NCI-H1436 (cell line): ENCODE measurements at places on chromosomes 6 and 20.

- no peak for DNase-seq
Observed at GRCh38 chr20:51379601-51380341, 162.7 kb downstream of the NFATC2 start.

GRCh38 chr6:232982-233640 is 59.2 kb upstream of the DUSP22 start:
- DNase-seq, result no peak

DNA sequence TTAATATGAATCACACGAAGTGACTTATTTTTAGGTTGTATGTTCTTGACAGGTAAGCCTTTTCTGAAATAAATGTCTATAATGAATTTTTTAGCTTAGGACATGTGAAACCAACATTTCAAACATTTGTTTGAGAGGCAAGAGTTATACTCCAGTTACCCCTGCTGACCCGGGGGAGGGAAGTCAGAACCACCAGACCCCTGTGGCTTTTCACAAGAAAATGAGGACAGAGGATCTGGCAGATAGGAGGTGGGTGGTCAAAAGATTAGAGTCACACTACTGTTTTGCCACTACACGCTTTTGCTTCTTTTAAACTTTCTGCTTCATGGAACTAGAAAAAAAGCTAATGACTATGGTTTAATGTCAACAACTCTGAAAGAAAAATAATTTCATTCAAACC is 27.5 kb upstream of the ADGRF4 start:
- no peak for DNase-seq

DNA sequence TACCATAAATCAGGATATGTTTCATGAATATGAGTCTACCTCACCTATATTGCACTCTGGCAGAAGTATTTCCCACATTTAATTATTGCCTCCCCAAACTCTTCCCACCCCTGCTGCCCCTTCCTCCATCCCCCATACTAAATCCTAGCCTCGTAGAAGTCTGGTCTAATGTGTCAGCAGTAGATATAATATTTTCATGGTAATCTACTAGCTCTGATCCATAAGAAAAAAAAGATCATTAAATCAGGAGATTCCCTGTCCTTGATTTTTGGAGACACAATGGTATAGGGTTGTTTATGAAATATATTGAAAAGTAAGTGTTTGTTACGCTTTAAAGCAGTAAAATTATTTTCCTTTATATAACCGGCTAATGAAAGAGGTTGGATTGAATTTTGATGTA is 6.4 kb downstream of the EDN1 start:
- DNase-seq, result no peak

DNA sequence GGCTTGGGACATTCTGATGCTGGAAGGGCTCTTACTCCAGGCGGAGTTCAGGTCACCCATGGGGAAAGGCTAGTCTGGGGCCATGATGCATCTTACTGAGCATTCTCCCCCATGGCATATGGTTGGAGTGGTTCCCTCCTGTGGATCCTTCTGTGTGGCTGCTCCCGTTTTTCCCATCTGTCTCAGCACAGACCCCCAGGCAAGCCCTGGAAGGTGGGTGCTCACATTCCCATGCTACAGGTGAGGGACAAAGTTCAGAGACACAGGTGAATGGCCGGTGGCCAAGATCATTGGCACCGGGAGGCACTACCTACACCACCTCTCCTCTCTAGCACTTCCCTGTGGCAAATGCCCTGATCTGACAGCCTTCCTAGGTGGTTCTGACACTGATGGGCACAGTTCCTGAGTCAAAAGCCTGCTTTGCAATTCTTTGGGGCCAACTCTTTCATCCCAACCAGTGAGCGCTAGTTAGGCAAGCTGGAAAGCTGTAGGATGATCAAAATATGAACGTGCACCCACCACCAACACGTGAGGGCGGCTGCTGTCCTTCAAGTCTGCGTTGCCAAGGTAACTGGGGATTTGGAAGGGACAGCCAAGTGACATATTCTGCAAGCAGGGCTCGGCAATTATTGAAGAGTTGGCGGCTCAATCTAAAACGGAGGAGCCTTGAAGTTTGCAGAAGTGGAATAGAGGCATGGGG is 124.6 kb downstream of the CDH4 start:
- DNase-seq, result no peak

GRCh38 chr6:148593813-148594170 is 153.0 kb upstream of the UST start:
- no peak for DNase-seq

- no peak for DNase-seq
Observed at GRCh38 chr20:20286061-20286460, 81.8 kb upstream of the INSM1 start.

DNA sequence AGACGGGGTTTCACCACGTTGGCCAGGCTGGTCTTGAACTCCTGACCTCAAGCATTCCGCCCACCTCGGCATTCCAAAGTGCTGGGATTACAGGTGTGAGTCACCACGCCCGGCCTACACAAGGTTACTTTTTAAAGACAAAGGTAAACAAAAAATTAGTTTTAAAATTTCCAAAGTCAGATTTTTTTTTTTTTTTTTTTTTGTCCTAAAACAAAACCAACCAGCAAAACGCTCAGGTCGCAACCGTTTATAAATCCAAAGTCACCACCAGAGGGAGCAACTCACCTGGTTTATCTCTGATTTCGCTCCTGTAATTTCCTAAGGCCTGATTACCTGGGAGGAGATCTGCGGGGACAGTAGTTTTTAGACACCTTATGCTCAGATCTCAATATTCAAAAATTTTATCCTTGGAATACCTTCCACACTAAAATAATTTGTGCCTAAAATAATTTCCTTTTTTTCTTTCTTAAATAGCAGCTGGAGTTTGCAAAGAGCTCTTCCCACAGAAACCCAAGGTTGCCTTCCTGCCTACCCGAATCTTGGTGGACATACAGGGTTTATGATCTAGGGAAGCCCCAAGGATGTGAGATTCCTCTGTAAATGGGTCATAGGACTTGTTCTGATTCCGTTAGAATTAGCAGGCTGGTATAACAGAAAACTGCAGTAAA is 19.8 kb upstream of the TREM1 start:
- DNase-seq, result peak; percentile 69

DNA sequence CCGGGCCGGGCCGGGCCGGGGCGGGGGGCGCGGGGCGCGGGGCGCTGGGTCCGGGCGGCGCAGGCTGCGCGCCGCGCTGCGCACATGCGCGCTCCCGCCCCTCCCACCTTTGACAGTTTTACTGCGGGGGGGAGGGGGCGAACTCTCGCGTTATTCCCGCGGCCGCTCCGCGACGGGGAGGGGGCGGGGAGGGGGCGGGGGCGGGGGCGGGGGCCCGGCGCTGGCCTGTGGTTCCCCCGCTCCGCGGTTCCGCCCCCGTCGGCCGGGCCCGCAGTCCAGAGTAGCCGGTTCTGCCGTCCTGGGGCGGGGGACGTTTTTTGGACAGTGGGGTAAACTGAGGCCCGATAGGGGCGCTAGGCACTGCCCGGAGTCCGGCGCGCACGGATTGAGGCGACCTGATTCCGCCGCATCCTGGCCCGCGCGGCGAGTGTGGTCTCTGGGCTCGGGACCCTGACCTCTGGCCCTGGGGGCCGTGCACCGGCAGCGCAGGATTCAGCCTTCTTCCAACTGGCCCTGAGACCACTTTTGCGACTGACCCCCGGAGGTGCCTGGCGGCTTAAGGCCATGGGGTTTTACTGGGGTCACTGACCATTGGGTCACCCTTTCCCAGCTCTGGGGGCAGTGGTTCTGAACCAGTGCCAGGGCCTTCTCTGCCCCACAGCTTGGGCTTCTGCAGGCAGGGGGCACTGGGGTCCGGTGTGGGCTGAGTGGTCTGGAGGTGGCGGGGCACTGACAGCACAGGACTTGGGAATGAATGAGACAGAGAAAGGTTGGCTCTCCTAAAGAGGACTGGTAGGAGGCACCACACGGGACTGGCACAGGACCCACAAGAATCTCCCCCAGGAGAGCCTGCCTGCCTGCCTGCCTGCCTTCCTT is at the start of gene ZNF512B:
Gene ZNF512B, minus strand, starts transcription at position 93 of the 876 bp plus-strand sequence. CDS start 1,980 bp downstream, outside the sequence.
- DNase-seq, result peak; percentile 48

DNA sequence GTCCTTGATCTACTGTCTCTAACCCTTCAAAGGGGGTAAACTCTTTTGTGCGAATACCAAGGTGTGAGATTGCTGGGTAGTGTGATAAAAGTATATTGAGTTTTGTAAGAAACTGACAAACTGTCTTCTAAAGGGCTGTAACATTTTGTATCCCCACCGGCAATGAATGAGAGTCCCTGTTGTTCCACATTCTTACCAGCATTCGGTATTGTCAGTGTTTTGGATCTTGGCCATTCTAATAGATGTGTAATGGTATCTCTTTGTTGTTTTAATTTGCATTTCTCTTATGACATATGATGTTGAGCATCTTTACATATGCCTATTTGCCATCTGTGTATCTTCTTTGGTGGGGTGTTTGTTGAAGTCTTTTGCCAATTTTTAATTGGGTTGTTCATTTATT is 1090.7 kb downstream of the KIF16B start:
- no peak for DNase-seq

DNA sequence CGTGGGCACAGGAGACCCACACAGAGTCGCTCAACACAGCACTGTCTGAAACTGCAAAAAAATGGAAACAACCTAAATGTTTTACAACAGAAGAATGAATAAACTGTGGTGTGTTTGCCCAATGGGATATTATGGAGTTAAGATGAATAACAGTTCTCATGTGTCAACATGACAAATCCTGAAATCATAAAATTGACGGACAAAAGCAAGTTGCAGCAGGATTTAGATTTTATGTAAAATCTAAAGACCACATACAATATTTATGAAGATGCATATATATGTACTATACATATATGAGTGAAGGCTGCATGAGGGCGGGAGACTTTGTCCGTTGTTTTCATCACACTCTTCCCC is 79.7 kb downstream of the GRM4 start:
- no peak for DNase-seq

DNA sequence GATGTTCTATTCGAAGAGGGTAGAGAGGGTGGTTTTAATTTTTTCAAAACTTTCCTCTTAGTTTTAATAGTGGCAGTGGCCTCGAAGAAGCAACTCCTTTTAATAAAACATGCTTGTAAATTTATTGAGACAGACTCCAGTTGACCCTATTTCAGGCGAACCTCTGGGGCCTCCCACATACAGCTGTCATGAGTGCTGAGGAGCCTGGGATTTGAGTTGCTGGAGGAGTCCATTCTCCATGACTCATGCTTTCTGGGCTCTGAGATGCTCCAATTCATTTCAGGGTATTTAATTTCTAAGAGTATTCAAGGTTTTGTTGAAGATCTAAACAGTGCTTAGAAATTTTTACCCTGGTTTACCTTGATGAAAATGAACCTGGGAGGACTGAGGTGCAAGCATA is 580.4 kb downstream of the CBLN4 start:
- no peak for DNase-seq

DNA sequence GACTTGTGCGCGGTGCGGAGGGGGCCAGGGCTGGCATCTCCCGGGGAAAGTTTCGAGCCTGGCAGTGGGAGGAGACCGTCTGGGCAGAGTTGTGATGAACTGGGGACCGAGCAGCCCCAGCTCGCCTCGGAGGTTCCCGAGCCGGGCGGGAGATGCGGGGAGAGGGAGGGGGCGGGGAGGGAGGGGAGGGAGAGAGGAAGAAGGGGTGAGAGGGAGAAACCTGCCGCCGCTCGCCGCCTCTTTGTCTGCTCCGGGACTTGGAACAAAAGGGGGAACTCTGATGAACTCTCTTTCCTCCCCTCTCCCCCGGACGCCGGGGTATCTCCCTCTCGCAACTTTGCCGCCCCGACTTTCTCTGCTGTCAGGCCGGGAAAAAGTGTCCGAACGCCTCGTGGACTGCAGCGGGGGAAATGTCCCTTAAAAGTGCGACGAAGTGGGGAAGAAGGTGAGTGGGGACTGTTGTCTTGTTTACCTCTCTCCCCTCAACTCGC is 72.7 kb downstream of the SOX4 start:
- no peak for DNase-seq

- no peak for DNase-seq
Observed at GRCh38 chr6:71675386-71675785, 211.0 kb upstream of the RIMS1 start.
